B cell (primary cell): ENCODE measurements at places on chromosomes 16 and 17.

DNA sequence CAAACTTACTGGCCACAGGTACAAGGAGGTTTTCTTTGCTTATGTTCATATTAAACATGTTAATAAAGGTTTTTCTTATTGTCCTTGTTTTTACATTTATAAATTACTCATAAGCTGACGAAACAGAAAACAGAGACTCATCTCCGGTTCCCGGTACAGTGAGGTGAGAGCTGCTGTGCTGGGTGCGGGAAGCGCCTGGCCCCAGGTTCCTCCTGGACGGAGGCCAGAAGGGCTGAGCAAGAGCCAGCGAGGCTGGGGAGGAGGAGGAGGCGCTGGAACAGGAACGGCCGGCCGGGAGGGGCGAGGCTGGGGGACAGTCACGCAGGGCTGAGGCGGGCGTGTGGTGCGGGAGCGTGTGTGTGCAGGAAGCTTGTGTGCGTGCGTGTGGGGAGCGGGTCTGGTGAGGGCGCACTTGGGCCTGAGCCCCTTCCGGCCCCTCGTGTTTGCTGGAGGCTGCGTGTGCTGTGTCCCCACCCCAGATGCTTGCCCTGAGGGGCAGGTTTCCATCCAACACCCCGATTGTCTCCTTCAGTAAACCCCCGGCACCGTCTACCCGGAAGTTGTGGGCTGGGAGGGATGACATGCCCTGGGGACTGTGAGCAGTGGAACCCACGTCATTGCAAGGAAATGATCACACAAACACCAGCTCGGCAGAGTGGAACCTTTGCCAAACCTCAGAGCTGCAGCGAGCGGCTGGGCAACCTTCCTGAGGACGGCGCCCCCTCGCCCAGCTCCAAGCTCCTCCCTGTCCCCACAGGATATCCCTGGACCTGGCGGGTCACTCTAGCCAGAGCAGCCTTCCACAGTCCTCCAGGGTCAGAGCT, 19.5 kb downstream of the CD7 start:
- peak; percentile 97 for DNase-seq

DNA sequence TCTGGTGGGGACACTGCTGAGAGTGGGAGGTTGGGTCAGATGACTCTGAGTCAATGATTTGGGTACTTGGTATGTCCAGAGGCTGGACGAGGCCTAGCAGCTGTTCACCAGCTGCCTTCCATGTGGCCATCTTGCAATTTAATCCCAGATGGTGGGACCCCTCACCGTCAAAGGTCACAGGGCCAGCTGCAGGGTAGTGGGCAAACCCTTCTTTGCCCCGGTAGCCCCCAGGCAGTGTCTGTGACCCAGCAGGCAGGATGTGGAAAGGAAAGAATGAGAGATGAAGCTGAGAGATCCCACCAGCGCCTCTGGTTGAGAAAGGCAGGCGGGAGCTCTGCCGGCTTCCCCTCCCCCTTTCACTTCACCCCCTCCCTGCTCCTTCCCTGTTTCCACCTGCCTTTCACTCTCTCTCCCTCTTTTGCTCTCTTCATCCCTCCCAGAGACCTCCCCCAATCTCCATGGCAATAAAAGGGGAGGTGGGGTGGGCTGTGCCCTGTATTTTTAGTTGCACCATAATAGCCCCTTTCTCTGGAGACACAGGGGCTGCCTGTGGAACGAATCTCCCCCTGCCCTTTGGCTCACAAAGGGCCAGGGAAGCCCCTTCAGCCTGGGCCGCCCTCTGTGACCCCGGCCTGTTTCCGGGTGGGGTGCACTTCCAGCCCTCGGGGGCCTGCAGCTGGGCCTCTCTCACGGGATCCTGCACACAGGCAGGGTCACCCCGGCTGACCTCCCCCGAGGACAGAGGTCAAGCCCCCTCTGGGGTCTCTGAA, 20.2 kb downstream of the CDK5RAP3 start:
- no peak for DNase-seq

DNA sequence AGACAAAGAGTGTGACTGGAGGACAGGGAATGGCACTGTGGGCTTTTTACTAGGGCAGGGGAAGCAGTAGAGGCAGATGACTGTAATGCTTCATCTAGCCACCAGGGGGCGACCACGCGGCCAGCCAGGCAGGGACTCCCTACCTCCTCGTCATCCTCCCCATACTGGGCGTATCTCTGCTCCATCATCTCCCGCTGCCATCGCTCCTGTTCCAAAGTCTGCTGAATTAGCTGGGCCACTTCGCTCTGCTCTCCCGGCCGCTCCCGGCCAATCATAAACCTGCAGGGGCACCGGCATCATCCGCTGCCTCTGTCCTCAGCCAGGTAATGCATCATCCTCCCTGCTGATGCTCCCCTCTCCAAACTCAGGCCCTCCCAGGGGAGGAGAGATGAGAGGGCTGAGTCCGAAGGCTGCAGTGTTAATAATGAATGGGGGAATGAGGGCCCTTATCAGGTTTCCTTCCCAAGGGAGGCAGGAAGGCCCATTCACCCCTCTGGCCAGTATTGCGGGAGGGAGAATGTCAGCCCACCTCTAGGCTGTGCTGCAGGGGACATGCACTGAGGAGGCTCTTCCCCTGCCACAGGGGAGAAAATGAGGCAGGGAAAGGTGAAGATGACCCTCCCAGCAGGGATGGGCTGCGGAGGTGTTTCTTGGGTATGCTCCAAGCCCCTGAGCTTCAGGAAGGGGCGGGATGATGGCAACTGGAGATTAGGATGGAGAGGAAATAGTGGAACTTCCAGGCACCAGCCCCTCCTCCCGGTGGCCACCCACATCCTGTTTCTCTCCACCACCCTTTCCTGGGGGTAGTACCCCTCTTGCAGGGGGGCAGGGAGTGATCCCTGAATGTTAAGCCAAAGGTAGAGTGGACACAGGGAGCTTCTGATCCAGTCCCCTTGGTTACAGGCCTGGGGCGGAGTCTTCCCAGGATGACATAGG, 10.3 kb upstream of the SAMD14 start:
- DNase-seq, result peak; percentile 85

DNA sequence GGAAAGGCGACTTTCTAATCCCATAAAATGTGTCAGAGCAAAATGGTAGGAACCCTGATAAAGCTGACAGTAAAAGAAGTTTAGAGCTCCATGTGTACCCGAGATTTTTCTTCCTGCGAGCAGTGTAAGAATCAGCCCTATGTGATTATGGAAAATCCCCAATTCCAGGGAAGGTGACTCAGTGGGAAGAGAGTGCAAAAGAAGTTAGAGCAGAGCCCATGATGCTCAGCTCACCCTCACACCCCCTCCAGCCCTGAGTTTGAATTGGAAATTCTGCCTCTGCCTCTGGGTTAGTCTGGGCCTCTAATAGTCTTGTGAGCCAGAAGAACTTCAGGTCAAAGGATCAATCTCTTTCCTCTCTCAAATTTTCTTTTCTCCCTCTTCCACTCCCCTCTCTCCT, 12.5 kb downstream of the C17orf78 start:
- no peak for DNase-seq

DNA sequence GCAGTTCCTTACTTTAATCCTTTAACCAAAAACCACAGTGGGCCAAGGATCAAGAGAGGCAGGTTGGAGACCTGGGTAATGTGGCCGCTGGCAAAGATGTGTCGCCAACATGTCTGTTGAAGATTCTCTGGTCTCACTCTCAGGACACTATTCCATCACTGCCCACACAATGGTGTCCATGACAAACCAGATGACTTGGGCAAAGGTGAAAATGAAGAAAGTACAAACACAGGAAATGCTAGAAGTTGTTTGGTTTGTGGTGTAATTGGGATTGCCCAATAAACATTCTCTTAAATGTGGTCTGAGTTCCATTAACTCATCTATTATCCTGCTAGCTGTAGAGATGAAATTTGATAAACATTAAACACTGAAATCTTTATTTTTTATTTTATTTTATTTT, 43.3 kb downstream of the SALL1 start:
- no peak for DNase-seq

DNA sequence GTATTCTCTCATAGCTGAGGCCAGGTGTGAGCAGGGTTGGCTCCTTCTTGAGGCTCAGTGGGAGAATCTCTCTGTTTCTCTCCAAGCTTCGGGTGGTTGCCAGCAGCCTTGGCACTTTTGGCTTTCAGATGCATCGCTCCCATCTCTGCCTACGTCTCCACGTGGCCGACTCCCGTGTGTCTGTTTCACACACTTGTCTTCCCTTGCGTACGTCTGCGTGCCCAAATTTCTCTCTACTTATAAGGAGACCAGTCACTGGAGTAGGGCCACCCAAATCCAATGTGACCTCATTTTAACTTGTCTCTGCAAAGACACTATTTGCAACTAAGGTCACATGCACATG, 14.7 kb downstream of the OSBPL7 start:
- DNase-seq, result no peak

- DNase-seq, result no peak
Measured at GRCh38 chr16:85169333-85170065, 57.2 kb upstream of the CIBAR2 start.

DNA sequence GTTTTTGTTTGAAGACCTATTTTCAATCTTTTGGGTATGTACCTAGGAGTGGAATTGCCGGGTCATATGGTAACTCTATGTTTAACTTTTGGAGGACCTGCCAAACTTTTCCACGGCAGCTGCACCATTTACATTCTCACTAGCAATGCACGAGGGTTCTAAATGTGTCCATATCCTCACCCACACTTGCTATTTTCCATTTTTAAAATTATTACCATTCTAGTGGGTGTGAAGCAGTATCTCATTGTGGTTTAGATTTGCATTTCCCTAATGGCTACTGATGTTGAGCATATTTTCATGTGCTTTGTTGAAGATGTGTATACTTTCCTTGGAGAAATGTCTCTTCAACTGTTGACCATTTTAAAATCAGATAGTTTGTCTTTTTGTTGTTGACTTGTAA, 60.3 kb upstream of the HAPSTR1 start:
- no peak for DNase-seq

DNA sequence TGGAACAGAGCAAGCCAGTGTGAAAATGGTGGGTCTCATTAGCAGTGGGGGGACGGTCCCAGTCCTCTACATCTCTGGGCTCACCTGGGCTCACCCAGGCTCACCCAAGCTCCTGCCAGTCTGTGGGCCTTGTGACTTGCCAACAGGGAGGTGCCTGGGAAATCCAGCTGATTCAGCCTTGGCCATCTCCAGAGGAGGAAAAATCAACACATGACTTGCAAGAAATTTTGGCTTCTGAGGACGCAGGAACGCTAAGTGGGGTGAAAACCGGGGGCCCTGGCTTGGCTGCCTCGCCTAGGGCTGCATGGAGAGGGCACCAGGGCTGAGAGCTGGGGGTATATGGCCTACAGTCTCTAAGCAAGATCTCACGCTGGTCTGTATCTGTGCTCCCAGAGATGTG, 47.7 kb downstream of the VAC14 start:
- no peak for DNase-seq

GRCh38 chr17:31155208-31155810, 60.5 kb downstream of the NF1 start:
- no peak for DNase-seq
